DMS53 (cell line): ENCODE measurements at places on chromosomes 6 and 20.

GRCh38 chr6:75842191-75842590 is 93.2 kb downstream of the MYO6 start:
- no peak for DNase-seq

GRCh38 chr6:136566007-136566487 is 15.8 kb upstream of the MAP7 start:
- DNase-seq: peak; percentile 94

GRCh38 chr6:132751306-132751705 is 6.4 kb downstream of the VNN2 start:
- no peak for DNase-seq

- DNase-seq: no peak
These were observed 762 bp downstream of the ZC3H12D start for GRCh38 chr6:149483849-149484655.

DNA sequence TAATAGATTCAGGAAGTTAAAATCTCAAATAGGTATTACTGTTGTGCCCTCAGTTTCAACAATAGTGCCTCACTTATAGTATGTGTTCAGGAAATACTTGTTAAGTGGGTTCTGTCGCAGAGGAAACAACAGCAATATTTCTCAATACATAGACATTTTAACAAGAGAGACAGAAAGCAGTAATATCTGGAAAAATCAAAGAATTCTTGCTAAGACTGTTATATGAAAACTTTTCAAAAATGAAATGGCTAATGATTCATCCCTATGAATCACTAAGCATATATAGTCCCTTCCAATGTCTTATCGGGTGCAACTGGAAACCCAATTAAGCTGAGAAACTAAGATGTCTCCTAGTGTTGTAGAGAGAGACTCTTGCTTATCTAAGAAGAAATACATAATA is 668.9 kb downstream of the TFAP2A start:
- no peak for DNase-seq
